ENCODE measurements at places on chromosomes 7 and 10.

DNA sequence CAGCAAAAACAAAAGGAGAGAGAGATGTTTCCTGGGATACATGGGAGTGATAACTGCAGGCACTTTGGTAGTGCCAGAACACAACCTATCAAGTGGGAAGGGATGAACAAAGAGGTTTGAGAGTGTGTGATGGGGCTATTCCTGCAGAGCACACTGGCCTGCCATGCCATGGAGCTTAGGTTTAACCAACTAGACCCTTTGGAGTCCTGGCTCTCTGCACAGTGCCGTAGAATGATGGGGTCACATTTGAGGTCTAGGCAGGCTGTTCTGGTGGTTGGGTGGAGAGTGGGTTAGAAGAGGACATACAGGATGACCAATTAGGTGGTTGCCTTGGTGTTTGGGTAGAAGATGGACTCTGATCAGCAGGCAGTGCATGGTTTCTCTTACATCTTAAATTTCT, 101.9 kb upstream of the HABP2 start:
- DNase-seq = no peak

DNA sequence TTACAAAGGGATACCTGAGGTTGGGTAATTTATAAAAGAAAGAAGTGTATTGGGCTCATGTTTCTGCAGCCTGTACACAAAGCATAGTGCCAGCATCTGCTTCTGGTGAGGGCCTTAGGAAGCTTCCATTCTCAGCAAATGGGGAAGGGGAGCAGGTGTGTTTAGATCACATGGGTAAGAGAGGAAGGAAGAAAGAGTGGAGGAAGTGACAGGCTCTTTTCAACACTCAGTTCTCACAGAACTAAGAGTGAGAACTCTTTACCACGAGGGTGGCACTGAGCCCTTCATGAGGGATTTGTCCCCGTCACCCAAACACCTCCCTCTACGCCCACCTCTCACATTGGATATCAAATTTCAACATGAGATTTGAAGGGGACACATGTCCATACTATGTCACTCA, 506 bp upstream of the FAM170B start:
- DNase-seq = no peak

- DNase-seq = no peak
Observed at GRCh38 chr7:102192790-102193189, 93.9 kb upstream of the SH2B2 start.

DNA sequence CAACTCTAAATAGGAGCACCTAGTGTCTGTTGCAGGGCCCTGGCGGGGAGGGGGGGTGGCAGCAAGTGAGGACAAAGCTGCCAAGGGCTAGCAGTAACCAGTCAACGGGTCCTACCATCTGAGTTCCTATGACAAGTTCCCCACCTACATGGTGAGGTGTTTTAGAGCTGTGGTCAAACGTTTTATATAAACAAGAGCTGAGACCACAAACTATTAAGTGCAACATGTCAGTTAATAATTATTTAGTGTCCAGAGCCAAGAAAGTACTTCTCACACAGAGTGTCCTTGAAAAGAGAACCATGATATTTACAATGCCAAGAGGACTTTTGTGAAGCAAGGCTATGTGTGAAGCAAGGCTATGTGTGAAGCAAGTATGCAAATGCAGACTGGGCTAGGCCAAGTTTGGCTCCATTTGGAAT, 434.7 kb downstream of the TNS3 start:
- DNase-seq = no peak

DNA sequence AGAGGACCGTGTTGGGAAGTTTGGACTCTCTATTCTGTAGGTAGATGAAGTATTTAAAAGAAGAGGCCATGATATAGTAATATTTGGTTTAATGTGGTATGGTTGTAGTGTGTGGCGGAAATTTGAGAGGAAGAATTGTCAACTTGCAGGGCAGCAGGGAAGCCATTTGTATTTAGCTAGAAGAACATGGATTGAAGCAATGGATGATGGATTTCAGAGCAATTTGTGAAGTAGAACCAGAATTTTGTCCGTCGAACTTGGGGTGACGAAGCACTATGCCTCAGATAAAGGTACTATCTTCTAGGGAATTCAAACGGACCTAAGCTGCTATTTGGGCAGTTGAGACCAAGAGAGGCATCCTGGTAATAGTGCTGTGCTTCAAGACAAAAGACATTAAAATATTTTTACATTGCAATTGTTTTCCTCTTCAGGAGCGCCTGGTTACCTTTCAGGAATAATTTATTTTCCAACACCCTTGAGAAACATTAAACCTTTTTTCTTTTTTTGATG, 615 bp upstream of the WBP1L start:
- no peak for DNase-seq

GRCh38 chr7:103134836-103135554, 13.9 kb downstream of the NAPEPLD start:
- DNase-seq = no peak
